ENCODE measurements at places on chromosomes 12 and 14.

DNA sequence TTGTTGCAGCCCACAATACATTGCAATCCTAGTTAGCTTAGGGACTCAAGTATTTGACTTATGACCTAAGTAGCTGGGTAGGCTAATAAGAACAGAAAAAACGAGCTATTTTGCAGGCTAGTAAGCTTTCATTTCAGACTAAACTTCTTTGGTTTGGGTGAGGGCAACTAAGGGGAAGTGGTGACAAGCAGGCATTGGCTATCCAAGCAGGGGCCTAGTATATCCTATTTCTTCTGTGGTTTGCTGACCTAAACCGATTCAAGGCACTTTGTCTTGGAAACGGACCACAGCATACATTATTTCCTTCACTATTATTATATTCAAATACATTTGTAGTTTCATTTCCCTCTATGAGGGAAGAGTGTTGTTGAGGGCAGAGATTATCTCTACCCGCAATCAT lies 21.6 kb upstream of the SLC5A8 start:
- no peak for DNase-seq

- DNase-seq: no peak
Measured at GRCh38 chr14:33972583-33973081, 21.8 kb upstream of the EGLN3 start.

DNA sequence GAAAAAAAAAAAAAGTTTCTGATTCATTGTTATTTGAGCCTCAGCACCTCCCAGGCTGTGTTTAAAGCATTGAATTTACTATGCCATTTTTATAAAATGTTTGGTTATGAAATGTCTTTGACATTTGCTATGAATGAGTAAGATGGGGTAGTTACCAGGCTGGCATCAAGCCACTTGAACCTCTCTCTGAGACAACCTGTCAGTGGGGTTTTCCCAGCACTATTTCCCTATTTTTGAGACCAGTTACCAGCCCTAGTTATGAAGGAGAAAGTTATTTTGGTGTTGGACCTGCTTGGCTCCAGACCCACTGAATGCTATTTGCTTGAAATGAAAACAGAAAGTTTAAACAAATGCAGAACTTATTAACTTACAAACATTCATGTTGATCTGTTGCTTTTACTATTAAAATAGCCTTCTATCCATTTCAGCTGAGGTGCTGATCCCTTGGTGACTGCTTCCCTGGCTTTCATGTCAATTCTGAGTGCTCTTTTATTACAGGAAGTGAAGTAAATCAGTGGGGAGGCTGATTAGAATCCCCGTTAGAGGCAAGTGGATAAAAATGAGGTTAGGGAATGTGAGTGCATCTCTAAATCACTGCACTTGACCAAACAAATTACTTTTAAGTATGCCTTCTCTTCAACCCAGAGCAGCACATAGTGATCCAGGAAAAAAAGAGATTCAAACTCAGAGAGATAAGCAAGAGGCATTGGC lies 37.8 kb downstream of the LLPH start:
- no peak for DNase-seq

DNA sequence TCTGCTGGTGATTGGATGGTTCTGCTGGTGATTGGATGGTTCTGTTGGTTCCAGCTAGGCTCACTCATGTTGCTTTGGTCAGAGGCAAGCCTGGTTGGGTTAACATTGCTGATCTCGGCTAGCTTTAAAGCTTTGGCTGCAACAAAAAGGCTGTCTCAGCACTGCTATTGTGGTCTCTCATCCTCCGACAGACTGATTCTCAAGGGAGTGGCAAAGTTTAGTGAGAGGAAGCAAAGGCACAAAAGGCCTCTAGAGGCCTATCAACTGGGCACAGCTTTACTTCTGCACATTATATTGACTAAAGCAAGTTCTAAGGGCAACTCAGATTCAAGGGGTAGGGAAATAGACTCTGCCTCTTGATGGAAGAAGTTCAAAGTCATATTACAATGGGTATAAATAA lies 84.7 kb upstream of the LGR5 start:
- no peak for DNase-seq

DNA sequence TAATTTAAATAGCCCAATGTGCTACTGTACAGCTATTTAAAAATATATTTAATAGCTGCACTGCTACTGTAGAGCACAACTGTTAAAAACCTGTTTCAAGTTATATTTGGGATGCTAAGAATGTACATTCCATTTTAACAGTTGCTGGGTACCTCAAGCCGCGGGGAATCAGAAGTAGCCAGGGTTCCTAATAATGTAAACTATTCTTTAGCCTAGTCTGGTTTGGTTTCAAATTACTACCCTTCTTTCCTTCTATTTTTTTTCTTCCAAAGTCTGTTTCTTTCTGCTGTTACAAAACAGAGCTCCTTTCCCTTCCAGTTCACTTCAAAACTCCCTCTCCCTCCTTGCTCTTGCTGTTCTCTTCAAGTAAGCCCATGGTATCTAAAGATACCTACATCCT lies 21.3 kb downstream of the SCAF11 start:
- no peak for DNase-seq

GRCh38 chr12:25319233-25319984 lies 68.7 kb upstream of the KRAS start:
- no peak for DNase-seq

GRCh38 chr12:7905071-7905470 lies 30.9 kb downstream of the SLC2A3 start:
- DNase-seq: no peak

- peak; percentile 91 for DNase-seq
Measured at GRCh38 chr12:131830335-131830913, 2.2 kb downstream of the MMP17 start.

DNA sequence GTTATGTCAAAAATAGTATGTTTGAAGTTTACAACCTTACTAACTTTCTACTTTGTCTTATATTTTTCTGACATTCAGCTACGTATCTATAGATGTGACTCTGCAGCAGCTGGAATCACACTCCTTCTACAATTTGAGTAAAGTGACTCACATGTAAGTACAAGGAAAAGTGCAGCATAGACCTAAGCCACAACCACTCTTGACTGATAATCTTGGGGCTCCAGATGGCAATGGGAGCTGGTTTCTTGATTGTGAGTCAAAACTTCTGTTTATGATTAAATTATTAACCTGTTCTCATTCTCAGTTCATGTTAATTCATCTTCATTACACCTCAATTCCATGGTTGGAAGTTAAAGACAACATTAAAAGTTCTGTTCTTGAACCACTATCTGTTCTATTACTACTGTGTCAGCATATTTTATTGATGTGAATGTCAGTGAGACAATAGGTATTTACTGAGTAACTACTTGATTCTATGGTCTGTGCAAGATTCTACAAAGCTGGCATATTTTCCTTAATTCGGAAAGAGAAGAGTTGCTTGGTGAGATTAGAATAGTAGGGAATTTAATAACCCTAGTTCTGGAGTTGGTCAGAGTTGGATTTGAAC lies 112.9 kb downstream of the TSHR start:
- DNase-seq: no peak

- DNase-seq: no peak
Measured at GRCh38 chr12:128970110-128970509, 116.8 kb downstream of the GLT1D1 start.

- DNase-seq: no peak
Measured at GRCh38 chr12:89185889-89186288, 166.4 kb downstream of the DUSP6 start.

DNA sequence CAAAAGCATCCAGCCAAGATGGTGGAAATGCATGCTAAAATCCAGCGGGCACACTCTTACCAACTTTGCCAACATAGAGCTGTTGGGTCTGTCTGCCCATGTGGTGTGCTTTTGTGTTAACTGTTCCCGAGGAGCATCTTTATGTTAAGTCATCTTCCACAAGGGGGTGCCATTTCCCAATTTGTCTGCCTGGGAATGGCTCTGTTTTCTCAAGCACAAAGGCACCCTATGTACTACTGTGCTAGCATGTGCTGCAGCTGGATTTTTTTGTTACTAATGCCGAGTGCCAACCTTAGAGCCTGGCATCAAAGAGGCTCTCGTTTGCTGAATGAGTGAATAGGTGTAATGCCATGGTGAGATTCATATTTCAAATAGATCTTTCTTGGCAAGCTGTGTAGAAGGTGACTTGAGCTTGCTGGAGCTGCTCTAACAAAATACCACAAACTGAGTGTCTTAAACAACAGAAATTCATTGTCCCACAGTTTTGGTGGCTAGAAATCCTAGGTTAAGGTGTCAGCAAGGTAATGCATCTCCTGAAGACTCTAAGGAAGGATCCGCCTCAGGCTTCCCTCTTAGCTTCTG lies 74.3 kb downstream of the TRHDE start:
- DNase-seq: peak; percentile 87

- peak; percentile 60 for DNase-seq
Measured at GRCh38 chr14:59358102-59358501, 107.1 kb downstream of the GPR135 start.

GRCh38 chr12:66011731-66012130 lies 118.8 kb downstream of the LLPH start:
- DNase-seq: no peak

GRCh38 chr14:104096751-104097700 lies 11.5 kb downstream of the ASPG start:
- no peak for DNase-seq

GRCh38 chr12:56688846-56689109 lies 694 bp upstream of the PTGES3 start:
- DNase-seq: no peak

DNA sequence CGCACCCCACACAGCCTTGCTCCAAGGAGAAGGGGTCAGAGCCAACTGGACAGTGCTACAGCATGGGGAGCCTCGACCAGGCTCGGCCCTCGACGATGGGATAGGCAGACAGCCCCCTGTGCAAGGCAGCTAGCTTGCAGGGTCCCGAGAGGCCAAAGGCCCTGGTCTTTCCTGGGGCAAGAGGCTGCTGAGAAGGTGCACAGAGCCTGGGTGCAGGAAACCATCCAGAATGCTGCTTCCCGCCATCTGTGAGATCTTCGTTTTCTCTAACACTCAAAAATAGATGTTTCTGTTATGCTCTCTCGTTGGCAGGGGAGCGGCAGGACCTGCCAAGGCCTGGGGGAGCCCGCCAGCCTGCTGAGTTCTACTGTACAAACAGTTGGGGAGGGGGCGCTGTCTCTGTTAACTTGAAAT lies 168.0 kb upstream of the RTL1 start:
- no peak for DNase-seq

- no peak for DNase-seq
Measured at GRCh38 chr14:101250948-101251811, 310.1 kb upstream of the DIO3 start.

- no peak for DNase-seq
Measured at GRCh38 chr12:130444061-130444460, 106.4 kb downstream of the PIWIL1 start.

- peak; percentile 55 for DNase-seq
Measured at GRCh38 chr14:95774265-95775160, 60.6 kb upstream of the TCL1A start.

- DNase-seq: no peak
Measured at GRCh38 chr14:99737956-99738667, 54.0 kb downstream of the CYP46A1 start.

- no peak for DNase-seq
Measured at GRCh38 chr12:102593134-102593533, 112.8 kb upstream of the IGF1 start.

GRCh38 chr12:26471560-26471959 lies 276.2 kb downstream of the SSPN start:
- no peak for DNase-seq

DNA sequence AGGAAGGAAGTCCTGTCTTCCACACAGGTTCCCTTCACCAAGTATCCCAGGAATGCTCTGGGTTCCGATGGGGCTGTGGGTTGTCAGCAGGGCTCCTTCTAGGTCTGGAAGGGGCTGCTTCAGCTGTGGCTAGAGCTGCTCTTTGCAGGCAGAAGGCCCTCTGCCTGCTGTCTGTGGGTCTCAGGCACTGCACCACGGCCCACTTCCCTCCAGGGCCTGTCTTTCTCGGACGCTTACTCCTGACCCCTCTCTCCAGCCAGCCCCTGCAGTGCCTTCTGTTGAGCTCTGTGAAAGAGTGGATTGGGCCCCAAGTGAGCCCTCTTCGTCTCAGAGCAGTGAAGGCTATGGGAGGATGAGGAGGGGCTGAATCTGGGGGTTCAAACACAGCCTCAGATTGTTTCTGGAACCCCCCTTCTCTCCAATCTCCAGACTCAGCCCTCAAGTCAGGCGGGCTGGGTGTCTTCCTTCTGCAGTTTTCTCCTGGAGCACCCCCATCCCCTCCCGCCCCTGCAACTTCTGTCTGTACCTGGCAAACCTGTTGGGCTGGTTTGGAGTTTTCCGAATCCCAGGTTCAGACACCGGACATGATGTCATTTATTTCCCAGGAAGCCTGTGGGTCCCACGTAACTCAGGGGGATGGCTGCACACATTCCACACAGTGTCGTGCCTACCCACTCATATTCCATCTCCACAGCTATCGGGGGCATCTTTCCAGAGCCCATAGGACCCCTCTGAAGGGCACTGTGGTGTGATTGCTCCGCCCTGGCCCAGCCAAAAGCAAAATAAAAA lies 24.9 kb upstream of the SPPL3 start:
- DNase-seq: peak; percentile 84

- peak; percentile 12 for DNase-seq
Measured at GRCh38 chr14:23638414-23639047, 2.4 kb downstream of the DHRS2 start.

GRCh38 chr14:85426068-85426935 lies 103.6 kb upstream of the FLRT2 start:
- no peak for DNase-seq

- no peak for DNase-seq
Measured at GRCh38 chr12:131067981-131068851, 114.5 kb downstream of the ADGRD1 start.

DNA sequence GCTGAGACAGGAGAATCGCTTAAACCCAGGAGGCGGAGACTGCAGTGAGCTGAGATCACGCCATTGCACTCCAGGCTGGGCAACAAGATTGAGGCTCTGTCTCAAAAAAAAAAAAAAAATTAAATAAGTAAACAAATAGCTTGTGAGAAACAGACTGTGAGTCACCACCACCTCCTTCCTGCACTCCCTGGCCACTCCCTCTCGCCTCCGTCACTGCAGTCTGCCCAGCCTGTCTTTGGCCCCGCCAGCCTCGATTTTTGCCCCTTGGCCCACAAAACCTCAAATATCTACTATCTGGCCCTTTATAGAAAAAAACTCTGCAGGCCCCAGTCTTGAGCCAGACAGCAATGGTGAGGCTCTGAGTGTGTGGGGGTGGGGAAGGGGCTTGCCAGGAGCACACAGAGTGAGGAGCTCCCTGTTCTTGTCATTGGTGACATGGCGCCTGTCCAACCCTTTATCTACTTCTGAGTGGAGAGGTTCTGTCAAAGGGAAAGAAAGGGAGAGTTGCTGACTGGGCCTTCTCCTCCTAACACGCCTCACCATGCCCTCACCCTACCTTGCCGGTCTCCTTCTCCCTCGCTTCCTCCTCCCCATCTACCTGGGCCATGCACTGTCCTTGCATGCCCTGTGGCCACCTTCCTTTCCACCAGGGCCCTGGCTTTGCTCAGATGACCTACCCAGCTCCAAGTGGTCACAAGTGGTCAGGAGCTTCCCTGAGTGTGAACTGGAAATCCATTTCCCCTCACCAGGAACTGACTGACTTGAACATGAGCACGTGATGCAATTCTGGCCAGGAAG lies 22.1 kb downstream of the LGMN start:
- DNase-seq: peak; percentile 8

Data from ELF-1 (cell line).